ENCODE measurements at places on chromosomes 13 and 19.

DNA sequence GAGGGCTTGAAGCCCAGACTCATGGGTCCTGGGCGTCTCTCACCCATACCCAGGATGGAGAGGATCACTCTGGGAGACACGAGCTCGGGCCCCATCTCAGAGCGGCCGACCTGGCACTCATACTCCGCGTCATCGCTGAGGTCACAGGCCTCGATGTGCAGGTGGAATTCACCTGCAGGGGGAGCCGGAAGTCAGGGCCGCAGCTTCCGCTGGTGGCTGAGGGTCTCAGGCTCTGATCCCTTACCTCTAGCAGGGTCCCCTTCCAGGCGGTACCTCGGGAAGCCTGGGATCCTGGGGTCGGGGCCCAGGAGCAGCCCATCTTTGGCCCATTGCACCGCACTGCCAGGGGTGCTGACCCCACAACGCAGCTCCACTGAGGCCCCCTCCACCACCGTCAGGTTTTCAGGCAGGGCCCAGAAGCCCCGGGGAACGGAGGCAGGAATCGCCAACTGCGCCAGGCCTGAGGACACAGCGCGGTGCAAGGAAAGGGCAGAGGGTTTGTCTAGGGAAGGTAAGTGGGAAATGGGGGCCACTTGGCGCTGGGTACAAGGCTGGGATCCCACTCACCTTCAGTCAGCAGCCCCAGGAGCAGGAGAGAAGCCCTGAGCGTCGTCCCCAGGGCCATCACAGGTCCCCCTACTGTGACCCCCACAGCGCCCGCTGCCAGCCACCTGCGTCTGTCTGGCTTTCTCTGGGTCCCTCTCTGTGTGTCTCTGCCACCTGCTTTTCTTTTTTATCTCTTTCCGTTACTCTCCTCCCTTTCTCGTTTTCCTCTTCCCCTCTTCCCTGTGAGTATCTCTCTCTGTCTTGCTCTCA, 883 bp downstream of the NPHS1 start:
- DNase-seq = no peak

- no peak for DNase-seq
Observed at GRCh38 chr19:55015126-55015525, 22.9 kb downstream of the GP6 start.

GRCh38 chr13:111312944-111313590, 7.4 kb upstream of the TEX29 start:
- no peak for DNase-seq

GRCh38 chr19:4365791-4366665, 22.7 kb downstream of the MPND start:
- DNase-seq = no peak

DNA sequence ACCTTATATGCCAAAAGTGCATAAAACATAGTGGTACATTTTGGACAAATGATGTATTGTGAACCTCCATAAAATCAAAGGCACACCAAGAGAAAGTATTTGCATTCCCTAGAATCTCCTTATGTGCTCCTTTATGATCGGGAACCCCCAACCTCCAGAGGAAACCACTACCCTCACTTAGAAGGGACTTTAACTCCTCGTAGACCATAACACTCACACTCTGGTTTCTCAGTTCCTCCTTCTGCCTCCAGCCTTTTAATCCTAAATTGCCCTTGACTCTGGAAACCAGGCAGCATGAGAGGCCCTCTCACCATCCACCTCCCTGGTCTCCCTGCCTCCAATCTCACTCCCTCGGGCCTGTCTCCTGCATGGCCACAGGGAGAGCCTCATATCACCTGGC, 9.8 kb upstream of the KCNN4 start:
- no peak for DNase-seq

GRCh38 chr13:30615866-30616541, 1.7 kb upstream of the USPL1 start:
- DNase-seq = no peak

All from stimulated activated CD4-positive, alpha-beta T cell treated with anti-CD3 and anti-CD28 coated beads, Interleukin-1b, Interleukin-23, amount 100 ng/mL, for 24 hours (primary cell).